ENCODE measurements at places on chromosomes 11 and 22.

DNA sequence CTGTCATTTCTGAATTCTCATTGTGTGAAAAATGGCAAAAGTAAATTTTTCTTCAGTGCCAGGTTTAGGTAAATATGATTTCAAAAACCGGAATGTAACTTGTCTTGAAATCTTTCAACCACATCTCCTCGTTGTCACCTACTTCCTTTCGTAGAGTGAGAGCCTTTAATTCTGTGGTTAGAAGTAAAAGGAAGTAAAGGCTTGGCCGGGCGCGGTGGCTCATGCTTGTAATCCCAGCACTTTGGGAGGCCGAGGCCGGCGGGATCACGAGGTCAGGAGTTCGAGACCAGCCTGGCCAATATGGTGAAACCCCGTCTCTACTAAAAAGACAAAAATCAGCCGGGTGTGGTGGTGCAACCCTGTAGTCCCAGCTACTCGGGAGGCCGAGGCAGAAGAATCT is 29.8 kb downstream of the SGSM3 start:
- DNase-seq = no peak

DNA sequence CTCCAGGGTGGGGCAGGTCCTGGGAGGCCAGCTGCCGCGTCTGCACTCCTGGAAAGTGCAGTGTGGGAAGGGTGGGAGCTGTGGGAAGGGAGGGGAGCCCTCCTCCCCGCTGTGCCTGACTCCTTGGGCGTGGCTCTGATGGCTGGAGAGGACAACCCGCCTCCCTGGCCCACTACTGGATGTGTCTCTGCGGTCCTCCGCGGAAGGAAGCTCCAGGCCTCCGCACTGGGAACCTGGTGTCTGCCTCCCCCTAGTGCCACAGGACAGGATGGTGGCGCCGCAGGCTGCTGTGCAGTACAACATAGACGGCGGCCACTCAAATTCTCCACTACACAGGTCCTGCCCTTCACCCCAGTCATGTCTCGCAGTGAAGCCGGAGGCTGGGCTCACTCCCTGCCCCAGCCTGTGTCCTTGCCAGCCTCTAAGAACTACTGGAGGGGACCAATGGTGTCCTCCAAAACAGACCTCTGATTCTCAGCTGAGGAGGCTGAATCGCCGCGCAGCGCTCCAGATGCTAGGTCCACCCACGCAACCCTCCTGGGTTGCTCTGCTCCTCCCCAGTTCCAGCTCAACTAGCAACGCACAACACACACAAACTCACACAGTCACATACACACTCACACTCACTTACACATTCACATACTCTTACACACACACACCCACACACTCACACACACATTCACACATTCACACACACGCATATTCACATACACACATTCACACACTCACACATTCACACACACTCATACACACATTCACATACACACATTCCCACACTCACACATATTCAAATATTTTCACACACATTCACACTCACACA is 12.4 kb upstream of the DSCAML1 start:
- no peak for DNase-seq

GRCh38 chr11:32183512-32183911 is 92.6 kb downstream of the RCN1 start:
- no peak for DNase-seq

DNA sequence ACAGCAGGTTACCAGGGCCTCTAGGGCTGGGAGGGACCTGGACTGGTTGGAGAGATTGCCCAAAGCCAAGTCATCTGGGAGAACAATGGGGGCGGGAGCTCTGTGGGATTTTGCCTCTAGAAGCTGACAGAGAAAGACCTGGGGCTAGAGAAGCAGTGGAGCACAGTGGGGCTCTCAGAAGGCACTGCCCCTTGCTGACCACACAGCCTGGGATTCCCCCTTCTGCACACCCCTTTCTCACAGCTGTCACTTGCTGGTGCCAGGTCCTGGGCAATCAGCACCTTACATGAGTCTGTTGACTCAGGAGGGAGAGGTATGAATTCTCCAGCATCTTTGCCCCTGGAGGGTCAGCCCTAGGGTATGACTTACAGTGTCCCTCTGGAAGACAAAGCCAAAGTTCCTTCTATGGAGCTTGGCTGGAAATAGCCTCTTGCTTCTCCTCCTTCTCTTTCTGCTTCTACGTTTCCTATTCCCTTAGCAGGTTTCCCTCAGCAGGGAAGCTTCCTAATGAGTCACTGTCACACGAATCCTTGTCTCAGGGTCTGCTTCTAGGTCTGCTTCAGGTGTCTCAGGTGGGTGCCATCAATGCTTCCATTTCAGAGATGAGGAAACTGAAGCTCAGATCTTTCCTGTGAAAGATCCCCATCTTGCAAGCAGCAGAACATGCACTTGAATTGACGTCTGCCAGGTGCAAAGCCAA is 27.0 kb downstream of the GDPD5 start:
- no peak for DNase-seq

- DNase-seq = no peak
Observed at GRCh38 chr11:93392867-93393266, 62.3 kb downstream of the DEUP1 start.

GRCh38 chr11:36450110-36450572 is 59.9 kb downstream of the TRAF6 start:
- no peak for DNase-seq

GRCh38 chr11:36487619-36488018 is 22.5 kb downstream of the TRAF6 start:
- DNase-seq = no peak

DNA sequence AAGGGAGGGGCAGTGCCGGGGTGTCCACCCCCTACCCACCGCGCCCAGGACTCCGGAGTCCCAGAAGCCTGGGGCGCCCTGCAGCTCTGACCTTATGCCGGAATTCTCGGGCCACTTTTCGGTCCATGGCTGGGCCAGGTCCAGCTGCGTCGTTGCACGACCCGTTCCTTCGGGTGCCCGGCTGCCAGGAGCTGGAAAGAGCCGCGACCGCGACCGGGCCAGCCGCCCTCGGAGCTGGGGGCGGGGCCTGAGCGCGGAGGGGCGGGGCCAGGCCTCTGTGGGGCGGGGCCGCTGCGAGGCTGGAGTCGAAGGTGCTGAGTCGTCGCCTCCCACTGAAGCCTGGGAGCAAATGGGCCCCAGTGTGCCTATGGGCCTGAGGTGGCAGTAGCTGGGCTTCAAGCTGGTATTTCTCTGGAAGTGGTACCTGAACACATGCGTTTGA is at the start of gene USH1C:
Gene USH1C (minus strand): TSS at position 236 of the 442 bp plus-strand sequence. CDS start 109 bp downstream, at position 127.
- no peak for DNase-seq

- DNase-seq = no peak
Observed at GRCh38 chr22:43811777-43812148, 342 bp downstream of the EFCAB6 start.

DNA sequence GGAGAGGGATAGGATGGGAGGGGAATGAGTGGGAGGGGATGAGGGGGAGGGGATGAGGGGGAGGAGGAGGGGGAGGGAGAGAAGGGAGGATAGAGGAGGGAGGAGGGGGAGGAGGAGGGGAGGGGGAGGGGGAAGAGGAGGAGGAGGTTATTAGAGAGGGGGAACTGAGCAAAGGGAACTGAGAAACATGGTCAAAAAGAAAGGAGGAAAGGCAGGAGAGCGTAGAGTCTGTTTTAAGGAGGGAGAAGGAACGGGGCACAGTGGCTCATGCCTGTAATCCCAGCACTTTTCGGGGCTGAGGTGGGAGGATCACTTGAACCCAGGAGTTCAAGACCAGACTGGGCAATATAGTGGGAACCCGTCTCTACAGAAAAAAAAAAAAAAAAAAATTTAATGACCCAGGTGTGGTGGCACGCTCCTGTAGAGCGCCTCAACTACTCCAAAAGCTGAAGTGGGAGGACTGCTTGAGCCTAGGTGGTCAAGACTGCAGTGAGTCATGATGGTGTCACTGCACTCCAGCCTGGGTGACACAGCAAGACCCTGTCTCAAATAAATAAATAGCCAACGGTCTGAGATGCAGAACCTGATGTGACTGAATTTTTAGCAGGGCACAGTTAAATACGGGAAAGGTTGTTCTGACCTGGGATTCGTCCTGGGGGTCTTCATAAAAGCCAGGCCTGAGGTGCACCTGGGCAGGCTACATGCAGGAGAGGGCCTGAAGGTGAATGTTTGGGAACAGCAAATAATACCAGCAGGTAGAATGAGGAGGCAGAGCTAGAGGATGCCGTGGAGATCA is 4.0 kb downstream of the B3GNT6 start:
- no peak for DNase-seq

GRCh38 chr11:36356201-36356600 is 60.1 kb downstream of the PRR5L start:
- DNase-seq = no peak

GRCh38 chr11:1015826-1016545 is 20.5 kb downstream of the MUC6 start:
- DNase-seq = no peak

DNA sequence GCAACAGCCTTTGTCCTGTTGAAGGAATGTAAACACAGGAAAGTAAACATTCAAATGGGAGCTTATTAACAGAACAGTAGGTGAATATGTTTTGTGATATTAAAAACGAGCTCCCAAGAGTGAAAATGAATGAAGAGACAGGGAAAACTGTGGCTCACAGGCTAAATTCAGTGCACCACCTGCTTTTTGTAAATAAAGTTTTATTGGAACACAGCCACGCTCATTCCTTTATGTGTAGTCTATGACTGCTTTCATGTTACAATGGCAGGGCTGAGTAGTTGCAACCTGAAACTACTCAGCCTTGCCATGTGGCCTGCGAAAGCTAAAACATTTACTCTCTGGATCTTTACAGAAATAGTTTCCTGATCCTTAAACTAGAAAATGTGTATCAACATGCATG is 136.9 kb downstream of the MYO18B start:
- DNase-seq = no peak

DNA sequence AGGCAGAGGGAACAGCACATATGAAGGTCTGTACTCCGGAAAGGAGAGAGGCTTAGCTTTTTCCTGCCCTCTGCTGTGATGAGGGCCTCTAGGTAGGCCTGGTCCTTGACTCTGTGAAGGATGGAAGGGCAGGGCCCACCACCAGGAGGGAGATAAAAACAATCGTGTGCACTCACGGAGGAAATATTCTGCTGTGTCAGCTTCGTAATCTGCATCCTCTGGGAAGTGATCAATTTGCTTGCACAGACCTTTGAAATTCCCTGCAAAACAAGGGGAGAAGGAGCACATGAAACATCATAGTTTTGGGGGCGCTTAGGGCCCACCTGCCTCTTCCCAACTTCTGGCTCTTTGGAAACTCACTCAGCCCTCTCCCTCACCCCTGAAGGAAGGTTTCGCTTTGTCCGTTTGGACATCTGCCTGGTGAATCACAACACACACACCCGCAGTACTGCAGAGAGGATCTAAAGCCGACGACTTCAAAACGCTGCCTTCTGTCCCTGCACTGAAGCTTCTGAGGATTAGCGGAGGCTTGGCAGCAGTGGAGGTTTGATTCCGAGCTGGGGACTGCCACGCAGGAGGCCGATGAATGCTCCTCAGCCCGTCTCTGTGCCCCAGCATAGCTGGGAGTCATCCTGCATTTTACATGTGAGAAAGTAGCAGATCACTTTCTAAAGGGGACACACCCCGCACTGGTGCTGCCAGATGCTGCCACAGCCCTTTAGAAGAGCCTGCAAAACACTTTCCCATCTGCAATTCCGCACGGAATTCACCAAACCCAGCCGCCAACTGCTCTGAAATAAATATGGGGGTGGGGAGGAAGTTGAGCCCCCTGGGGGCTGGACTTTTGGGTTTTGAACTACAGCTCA is 58.6 kb upstream of the EIF3D start:
- DNase-seq = no peak

DNA sequence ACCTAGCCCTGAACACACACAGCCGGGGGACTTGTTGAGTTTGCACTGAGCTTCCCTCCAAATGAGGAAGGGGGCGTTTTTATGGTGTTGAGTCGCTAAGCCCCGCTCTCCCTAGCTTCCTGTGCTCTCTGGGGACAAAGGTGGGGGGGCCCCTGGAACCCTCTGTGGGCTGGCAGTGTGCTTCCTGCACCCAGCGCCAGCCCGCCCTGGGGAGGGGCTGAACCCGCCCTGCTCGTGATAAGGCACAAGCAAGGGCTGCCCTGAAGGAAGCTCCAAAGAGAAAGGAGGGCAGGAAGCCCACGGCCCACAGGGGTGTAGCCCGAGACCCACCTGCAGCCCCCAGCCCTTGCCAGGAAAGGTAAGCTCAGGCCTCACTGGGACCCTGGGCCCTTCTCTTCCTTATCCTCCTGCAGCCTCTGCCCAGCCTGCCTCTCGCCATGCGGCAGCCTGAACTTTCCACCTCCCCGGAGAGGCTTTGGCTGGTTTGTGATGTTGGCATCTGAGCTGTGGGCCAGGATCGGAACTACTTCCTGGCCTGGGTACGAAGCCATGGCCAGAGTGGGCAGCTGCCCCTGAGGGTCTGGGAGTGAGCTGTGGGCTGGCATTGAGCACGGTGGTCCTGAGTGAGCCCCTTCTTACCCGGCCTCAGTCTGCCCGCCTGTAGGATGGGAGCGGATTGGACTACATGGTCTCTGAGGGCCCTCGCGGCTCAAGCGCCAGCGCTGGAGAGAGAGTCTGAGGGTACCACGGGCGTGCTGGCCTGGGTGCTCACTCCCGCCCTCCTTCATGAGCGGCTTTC is at the start of gene FERMT3:
Gene FERMT3 (plus strand): TSS at position 265 of the 799 bp plus-strand sequence. CDS start 644 bp downstream, outside the sequence.
- no peak for DNase-seq

GRCh38 chr11:110465231-110465630 is 35.5 kb downstream of the FDX1 start:
- no peak for DNase-seq

DNA sequence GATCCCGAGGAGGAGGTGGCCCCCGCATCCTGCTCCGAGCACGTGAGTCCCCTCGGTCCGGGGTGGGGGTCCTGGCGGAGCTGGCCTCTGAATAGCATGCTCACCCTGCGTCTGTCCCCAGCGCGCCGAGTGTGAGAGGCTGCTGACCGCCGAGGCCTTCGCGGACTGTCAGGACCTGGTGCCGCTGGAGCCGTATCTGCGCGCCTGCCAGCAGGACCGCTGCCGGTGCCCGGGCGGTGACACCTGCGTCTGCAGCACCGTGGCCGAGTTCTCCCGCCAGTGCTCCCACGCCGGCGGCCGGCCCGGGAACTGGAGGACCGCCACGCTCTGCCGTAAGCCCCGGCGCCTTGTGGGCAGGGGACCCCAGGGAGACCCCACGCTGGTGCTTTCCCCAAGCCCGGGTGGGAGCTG is 3.5 kb downstream of the MUC2 start:
- DNase-seq = no peak

DNA sequence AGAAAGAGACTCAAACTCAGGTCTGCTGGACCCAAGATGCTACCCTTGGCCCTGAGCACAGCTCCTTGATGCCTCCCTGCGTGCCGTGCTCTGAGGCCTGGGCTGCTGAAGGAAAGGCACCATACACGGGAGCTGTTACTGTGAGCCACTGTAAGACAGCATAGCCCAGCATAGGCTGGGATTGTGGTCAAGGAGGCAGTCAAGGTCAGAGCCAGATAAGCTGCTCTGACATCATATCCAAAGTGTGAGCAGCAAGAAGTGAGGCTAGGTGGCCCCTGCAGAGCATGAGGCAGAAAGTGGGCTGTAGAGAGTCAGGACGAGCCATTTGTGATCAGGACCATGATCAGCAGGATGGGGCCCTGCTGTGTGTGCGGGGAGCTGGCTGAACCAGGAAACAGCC is 7.7 kb downstream of the SLC22A8 start:
- no peak for DNase-seq
